ENCODE measurements at places on chromosomes 12 and 14. TPM values are rescaled to one million over a fixed set of nuclear protein-coding genes. Genes with fewer than 3 reads are reported as not detected.

DNA sequence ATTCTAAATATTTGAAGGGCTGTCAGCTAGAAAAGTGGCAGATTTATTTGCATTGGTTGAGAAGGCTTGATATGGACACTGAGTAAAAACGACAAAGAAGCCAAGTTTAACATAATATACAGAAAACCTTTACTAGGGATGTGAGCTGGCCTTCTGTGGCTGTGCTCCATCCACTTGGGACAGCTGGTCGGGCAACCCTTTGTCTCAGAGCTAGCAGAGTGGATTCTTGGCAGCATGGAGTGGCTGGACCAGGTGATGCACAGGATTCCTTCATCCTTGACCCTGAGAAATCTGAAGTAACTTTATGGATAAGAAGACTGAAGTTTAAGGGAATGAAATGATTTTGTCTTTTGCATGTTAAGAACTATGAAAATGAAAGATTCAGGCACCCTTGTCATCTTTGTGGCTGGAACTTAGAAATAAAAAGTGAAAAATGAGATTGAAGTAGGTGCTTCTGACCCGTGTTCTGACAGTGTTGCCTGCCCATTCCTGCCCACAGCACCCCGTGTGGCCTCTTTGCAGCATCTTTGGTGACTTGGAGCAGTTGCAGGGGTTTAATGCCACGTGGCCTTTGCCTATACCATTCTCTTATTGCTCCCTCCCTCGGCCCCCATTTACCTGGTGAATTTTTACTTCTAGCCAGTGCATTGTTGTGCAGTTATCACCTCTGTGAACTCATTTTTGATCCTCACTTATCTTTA is 32.6 kb downstream of the PELI2 start:
- no peaks in the 10 kb centered on the region for H3K27me3 ChIP-seq
- no peak overlapping the region for H3K27ac ChIP-seq
- no peak overlapping the region for H3K4me3 ChIP-seq
- no peak for DNase-seq

DNA sequence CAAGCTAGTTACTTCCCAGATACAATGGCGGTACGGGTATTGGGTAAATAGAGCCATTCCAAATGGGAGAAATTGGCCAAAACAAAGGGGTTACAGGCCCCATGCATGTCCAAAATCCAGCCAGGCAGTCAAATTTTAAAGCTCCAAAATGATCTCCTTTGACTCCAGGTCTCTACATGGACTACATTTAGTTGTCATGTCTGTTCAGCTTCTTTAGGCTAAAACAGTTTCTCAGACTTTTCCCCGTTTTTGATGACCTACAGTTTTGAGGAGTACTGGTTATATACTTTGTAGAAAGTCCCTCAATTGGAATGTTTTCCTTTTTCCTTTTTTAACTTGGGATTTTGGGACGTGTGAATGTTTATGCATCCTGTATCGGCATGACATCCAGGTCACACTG is 4.7 kb downstream of the NT5DC3 start:
- no peak for DNase-seq
- H3K4me1 ChIP-seq = peaks cover 21% of the 10 kb centered on the region
- H3K36me3 ChIP-seq = no peaks in the 10 kb centered on the region
- no peaks in the 10 kb centered on the region for H3K27me3 ChIP-seq

- H3K4me3 ChIP-seq = peak overlapping the region; percentile 31
- DNase-seq = peak; percentile 62
- no peaks in the 10 kb centered on the region for H3K27me3 ChIP-seq
Observed at GRCh38 chr12:55743406-55744339, 751 bp downstream of the GDF11 start.

DNA sequence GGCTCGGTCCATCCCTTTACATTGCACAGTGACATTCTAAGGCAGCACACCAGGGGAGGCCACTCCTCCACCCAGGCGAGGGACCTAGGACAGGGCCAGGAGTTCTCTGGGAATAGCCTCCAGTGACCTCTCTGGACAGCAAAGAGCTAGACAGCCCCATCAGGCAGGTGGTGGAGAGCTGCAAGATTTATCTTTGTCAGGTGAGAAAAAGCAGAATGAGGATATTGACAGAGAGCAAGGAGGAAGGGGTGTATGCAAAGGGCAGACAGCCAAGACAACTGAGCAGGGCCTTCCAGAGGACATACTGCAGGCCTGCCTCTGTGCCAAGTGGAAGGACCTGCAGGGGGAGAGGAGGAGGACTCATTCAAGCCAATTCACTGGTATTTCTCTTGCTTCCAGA is 112.4 kb upstream of the MAX start:
- no peaks in the 10 kb centered on the region for H3K36me3 ChIP-seq
- H3K4me3 ChIP-seq = no peak overlapping the region
- no peaks in the 10 kb centered on the region for H3K27me3 ChIP-seq
- H3K4me1 ChIP-seq = peaks cover 7% of the 10 kb centered on the region
- DNase-seq = no peak

DNA sequence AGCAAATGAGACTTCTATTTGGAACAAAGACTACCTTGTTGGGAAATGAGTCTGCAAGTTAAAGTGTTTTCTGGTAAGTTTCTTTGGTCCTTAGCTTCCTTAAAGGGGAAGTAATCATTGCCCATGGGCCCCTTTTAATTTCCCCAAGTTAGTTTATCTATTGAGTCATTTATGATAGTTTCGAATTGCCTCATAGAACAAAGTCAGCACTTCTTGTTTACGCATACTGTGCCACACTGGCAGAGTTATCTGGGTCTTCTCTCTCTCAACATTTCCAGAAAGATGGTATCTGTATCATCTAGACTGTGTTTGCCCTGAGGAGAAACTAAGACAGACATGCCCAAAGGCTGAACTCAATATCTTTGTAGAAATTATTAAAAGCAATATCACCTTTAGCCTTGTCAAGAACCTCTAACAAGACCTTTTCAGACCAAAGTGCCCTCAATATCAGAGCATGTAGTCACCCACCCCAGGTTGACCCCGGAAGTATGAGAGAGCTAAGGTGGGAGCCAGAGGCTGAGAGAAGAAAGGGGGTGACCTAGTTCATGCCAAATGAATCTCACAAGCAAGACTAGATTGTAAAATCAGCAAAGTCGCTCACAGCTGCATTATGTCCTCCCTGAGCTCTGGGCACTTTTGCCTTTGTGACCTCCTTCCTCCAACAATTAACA is 40.0 kb downstream of the GPR65 start:
- peaks cover 16% of the 10 kb centered on the region for H3K4me1 ChIP-seq
- no peak for DNase-seq
- no peaks in the 10 kb centered on the region for H3K36me3 ChIP-seq
- no peaks in the 10 kb centered on the region for H3K27me3 ChIP-seq
- H3K27ac ChIP-seq = no peak overlapping the region
- no peak overlapping the region for H3K4me3 ChIP-seq

GRCh38 chr14:73764406-73765280 is 50.5 kb upstream of the PNMA1 start:
- H3K27ac ChIP-seq = peak overlapping the region; percentile 100
- H3K4me3 ChIP-seq = no peak overlapping the region
- H3K27me3 ChIP-seq = no peaks in the 10 kb centered on the region
- no peaks in the 10 kb centered on the region for H3K36me3 ChIP-seq
- peak; percentile 71 for DNase-seq
- peaks cover 78% of the 10 kb centered on the region for H3K4me1 ChIP-seq

DNA sequence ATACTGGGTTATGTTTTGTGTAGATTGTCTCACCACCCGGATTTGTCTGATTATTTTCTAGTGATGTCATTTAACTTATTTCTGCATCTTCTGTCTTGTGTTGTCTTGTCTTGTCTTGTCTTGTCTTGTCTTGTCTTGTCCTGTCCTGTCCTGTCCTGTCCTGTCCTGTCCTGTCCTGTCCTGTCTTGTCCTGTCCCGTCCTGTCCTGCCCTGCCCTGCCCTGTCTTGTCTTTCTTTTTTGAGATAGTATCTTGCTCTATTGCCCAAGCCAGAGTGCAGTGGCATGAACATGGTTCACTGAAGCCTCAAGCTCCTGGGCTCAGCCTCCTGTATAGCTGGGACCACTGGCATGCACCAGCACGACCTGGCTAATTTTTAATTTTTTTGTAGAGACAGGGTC is 25.6 kb downstream of the DERA start:
- H3K27me3 ChIP-seq = no peaks in the 10 kb centered on the region
- H3K4me1 ChIP-seq = no peaks in the 10 kb centered on the region
- H3K27ac ChIP-seq = no peak overlapping the region
- no peak for DNase-seq
- no peak overlapping the region for H3K4me3 ChIP-seq

GRCh38 chr12:31560516-31560915 is 30.4 kb downstream of the DENND5B start:
- H3K27me3 ChIP-seq = no peaks in the 10 kb centered on the region
- H3K4me3 ChIP-seq = no peak overlapping the region
- H3K27ac ChIP-seq = no peak overlapping the region

DNA sequence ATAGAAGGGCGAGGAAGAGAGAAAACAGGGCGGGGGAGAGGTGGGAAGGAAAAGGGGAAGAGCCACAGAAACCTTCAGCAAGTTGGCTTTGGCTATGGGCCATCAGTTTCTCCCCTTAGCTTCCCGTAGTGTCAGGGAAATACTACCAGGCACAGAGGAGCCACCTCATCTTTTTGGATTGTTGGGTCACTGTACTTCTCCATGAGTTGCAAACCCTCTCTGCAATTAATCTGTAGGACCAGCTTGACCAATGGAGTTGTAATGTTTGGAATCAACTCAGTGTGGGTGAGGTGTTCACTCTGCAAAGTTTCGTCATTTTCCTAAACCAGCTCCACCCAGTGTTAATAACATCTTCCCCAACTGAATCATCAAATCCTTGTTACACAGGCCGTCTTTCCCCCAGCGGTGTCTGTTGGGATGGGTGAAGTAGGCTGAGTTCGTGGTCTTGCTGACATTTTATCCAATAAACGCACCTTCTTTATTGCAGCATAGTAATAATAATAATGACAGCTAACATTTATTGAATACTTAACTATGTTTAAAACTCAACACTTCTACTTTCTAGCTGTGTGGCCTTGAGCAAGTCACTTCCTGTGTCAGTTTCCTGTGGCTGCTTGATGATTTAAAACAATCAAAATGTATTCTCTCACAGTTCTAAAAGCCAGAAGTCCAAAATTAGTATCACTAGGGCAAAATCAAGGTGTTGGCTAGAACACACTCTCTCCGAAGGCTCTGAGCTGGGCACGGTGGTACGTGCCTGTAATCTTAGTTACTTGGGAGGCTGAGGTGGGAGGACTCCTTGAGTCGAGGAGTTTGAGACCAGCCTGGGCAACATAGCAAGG is 8.1 kb upstream of the GLTP start:
- no peaks in the 10 kb centered on the region for H3K36me3 ChIP-seq
- no peaks in the 10 kb centered on the region for H3K27me3 ChIP-seq
- DNase-seq = no peak
- peak overlapping the region; percentile 55 for H3K27ac ChIP-seq
- no peaks in the 10 kb centered on the region for H3K4me1 ChIP-seq

DNA sequence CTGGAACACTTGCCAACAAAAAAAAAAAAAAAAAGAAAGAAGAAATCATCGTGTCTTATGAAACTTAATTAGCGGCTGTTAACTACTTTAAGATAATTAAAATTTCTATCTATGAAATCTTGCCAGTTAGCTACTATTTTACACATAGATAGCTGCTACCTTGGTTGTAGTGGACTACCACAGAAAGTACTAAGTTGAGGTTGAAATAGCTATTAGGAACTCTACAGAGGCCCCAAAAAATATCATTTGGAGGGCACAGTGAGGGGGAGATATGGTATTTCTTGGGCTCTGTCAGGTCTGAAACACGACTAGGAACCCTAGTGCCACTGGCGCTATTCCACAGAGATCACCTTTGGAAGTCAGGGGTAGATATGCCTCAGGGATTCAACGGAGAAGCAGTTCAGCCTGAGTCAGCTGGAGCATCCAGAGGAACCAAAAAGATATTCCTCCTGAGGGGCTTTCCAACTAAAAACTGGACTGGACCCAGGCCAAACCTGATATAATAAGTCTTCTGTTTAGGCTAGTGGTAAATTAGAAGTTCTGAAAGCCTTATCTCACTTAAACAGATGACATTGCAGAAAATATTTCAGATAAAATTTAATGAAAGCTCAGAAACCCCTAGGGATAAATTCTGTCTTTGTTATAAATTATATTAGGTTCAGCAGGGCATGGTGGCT is 126.1 kb downstream of the EPS8 start:
- DNase-seq = no peak
- H3K27me3 ChIP-seq = no peaks in the 10 kb centered on the region
- no peaks in the 10 kb centered on the region for H3K4me1 ChIP-seq

GRCh38 chr12:98058213-98058612 is 457.2 kb upstream of the TMPO start:
- no peak for DNase-seq
- no peaks in the 10 kb centered on the region for H3K36me3 ChIP-seq
- H3K27ac ChIP-seq = no peak overlapping the region

DNA sequence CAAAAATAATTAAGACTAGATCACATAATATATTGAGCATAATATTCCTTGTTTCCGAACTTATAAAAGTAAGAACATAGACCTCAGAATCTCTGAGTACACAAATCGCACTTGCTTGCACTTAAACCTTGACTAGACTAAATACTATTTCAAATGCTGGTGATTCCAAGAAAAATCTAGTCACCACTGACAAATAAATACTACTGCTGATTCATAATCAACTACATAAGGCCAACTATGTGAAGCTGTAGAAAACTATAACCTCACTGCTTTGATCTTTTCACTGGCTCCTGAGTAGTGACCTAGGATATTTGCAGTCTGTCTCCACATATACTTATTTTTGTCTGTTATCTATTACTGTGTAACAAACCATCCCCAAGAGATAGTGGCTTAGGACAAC is 245.4 kb downstream of the DIO2 start:
- no peak for DNase-seq
- no peak overlapping the region for H3K4me3 ChIP-seq
- H3K36me3 ChIP-seq = no peaks in the 10 kb centered on the region
- H3K4me1 ChIP-seq = no peaks in the 10 kb centered on the region

DNA sequence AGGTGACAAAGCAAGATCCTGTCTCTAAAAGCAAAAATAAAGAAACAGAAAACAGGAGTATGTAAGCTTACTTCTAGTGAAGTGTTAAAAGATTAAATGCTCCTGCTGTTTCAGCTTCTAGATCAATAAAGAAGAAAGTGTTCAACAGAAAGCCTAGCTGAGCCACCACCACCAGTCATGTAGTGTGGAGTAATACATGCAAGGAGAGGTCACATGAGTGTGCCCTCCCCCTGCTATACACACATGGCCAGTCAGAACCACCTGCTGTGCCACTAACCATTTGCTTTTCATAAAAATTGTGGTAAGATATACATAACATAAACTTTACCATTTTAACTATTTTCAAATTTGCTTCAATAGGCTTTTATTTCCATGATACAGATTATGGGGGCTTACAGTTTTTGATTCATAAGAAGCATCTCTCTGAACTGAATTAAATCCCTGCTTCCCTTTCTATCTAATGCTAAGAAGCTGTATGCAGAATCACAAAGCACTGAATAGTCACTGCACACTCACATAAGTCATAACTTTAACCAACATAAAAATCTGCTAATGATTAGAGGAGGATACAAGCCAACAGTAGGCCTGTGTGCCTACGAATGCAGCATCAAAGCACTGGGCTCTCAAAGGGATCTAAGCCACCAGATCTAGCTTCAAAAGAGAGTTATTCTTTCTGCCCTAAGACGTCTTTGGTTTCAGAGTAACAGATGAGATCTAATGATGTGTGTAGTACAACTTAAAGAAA is 515.5 kb downstream of the C12orf50 start:
- no peaks in the 10 kb centered on the region for H3K27me3 ChIP-seq
- H3K27ac ChIP-seq = no peak overlapping the region
- H3K4me3 ChIP-seq = no peak overlapping the region
- H3K4me1 ChIP-seq = no peaks in the 10 kb centered on the region
- no peak for DNase-seq

SRGAP1 gene
- 8.8 TPM for total RNA-seq

SMIM10L1 gene
- 3.6 TPM for total RNA-seq

MSI1 gene
- total RNA-seq = 0.66 TPM
